Kidney (tissue), 22 donors: ENCODE measurements at places on chromosomes 6 and 20. TPM values are rescaled to one million over a fixed set of nuclear protein-coding genes. Genes with fewer than 3 reads are reported as not detected.
A peak's percentile ranks its signal among the peaks of the same experiment; 100 is the strongest.

DNA sequence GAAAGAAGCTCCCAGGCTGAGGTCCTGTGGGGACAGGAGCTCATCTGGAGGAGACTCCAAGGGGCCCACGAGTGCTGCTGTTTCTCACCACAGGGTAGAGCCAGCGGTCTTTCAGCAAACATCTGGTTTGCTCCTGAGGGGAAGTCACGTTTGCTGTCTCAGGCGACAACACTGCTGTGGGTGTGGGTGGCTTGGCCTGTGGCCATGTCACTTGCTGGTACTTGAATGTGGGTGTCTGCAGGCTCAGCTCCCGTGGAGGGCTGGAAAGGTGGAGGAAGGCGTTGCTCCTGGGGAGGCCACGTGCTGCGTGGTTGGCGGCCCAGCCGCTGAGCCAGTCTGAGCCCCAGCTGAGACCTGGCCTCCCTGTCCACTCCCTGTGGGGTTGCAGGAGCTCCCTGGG, 52.8 kb upstream of the MPC1 start:
- no peaks in the 10 kb centered on the region for H3K27me3 ChIP-seq
- no peak overlapping the region for H3K27ac ChIP-seq
- no peak overlapping the region for H3K4me3 ChIP-seq
- H3K36me3 ChIP-seq, result no peaks in the 10 kb centered on the region

GRCh38 chr6:122124908-122125307, 274.5 kb upstream of the HSF2 start:
- H3K4me1 ChIP-seq, result no peaks in the 10 kb centered on the region
- no peaks in the 10 kb centered on the region for H3K36me3 ChIP-seq
- no peaks in the 10 kb centered on the region for H3K27me3 ChIP-seq
- no peak overlapping the region for H3K4me3 ChIP-seq
- no peak overlapping the region for H3K27ac ChIP-seq
- no peak for DNase-seq

- no peaks in the 10 kb centered on the region for H3K36me3 ChIP-seq
- DNase-seq, result no peak
- no peaks in the 10 kb centered on the region for H3K27me3 ChIP-seq
- no peak overlapping the region for H3K4me3 ChIP-seq
- H3K27ac ChIP-seq, result no peak overlapping the region
- H3K4me1 ChIP-seq, result no peaks in the 10 kb centered on the region
Observed at GRCh38 chr6:52972989-52973388, 22.1 kb downstream of the GSTA4 start.

DNA sequence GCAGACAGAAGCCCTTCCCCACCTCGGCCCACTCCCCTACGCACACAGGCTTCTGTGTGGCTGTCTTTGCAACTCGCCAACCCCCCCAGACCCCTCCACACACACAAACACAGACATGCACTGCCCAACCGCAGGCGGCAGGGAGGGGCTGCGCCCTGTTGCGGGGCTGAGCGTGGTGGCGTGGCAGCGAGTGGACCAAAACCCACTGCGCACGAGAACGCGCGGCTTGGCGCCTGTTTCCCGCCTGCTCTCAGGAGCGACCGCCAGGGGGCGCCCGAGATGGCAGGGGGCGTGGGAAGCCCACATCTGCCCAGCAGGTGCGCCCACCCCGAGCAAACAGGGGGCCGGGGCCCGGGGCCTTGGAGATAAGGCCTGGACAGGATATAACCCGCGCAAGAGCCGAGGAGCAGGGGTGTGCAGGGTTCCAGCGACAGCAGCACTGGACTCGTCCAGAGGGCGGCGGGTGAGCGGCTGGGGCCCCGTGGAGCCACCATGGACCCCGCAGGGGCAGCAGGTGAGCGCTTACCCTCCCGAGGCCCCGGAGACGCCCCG, at the start of gene RBPJL:
Gene RBPJL (plus strand): TSS at position 410 of the 552 bp plus-strand sequence. CDS start 83 bp downstream, at position 493.
- H3K27ac ChIP-seq, result no peak within 1 kb of the TSS
- no peak within 1 kb of the TSS for H3K4me3 ChIP-seq
- H3K27me3 ChIP-seq, result peaks cover 4% of the 10 kb centered on the region

GRCh38 chr6:169722362-169723199, 1.7 kb downstream of the PHF10 start:
- no peaks in the 10 kb centered on the region for H3K27me3 ChIP-seq
- H3K36me3 ChIP-seq, result no peaks in the 10 kb centered on the region
- H3K4me3 ChIP-seq, result peak overlapping the region; percentile 84
- DNase-seq, result peak; percentile 52
- H3K27ac ChIP-seq, result peak overlapping the region; percentile 84

DNA sequence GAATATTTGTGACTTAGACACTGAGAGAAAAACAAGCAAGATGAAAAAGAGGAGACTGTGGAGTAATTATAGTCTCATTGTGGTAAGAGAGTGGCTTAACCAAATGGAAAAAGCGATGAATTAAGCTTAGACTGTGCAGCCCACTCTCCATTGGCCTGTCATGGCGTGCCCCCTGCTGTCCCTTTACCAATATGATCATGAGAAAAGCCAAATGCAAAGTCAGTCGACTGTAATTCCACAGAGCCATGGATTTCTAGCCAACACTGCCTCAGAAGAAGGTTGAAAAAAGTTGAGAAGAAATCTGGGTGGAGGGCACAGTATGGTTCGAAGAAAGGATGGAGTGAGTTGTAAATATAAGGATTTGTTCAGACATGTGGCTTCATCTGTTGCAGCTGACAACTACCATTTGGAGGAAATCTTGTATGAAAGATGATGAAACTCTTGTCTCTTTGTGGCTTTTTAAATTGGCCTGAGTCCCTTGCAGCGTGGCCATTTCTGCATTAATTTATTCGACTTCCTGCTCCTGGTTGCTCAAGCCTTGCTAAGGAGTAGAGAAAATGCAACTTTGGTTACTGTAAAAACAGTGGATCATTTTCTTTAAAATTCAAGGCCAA, 251.4 kb downstream of the DOK5 start:
- no peak for DNase-seq
- no peak overlapping the region for H3K27ac ChIP-seq
- no peaks in the 10 kb centered on the region for H3K36me3 ChIP-seq

- H3K27me3 ChIP-seq, result no peaks in the 10 kb centered on the region
- H3K27ac ChIP-seq, result no peak overlapping the region
- H3K4me1 ChIP-seq, result no peaks in the 10 kb centered on the region
- DNase-seq, result no peak
- no peaks in the 10 kb centered on the region for H3K36me3 ChIP-seq
- no peak overlapping the region for H3K4me3 ChIP-seq
Observed at GRCh38 chr20:51510169-51510568, 32.4 kb downstream of the NFATC2 start.

DNA sequence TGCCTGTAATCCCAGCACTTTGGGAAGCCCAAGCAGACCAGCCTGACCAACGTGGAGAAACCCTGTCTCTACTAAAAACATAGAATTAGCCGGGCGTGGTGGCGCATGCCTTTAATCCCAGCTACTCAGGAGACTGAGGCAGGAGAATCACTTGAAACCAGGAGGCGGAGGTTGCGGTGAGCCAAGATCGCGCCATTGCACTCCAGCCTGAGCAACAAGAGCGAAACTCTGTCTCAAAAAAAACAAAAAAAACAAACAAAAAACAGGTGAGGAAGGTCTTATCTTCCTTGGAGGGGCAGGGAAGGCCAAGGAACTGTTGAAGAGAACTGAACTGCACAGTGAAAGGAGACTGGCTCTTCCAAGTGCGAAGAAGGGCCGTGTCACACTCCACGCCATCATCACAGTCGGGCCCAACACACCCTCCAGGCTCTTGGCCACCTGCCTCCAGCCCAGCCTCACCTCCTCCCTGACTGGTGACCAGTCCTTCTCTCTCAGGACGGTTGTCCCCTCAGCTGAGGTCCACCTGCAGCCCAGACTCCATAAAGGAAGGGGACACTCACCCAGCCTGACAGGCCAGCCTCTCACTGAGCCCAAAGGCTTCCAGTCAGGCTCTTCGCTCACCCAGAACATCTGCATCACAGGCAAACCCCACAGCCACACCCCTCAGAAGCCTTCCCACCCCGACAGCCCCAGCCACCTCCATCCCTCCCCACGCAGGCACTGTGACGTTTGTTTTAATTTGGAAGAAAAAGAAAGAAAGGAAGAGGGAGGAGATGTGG, 4.1 kb downstream of the ZC3H12D start:
- H3K36me3 ChIP-seq, result no peaks in the 10 kb centered on the region
- no peaks in the 10 kb centered on the region for H3K4me1 ChIP-seq
- no peak overlapping the region for H3K4me3 ChIP-seq
- H3K27ac ChIP-seq, result no peak overlapping the region

GRCh38 chr6:22892452-22892851, 323.1 kb downstream of the HDGFL1 start:
- no peak overlapping the region for H3K27ac ChIP-seq
- H3K36me3 ChIP-seq, result no peaks in the 10 kb centered on the region
- H3K27me3 ChIP-seq, result no peaks in the 10 kb centered on the region
- H3K4me1 ChIP-seq, result no peaks in the 10 kb centered on the region
- H3K4me3 ChIP-seq, result no peak overlapping the region

- H3K27me3 ChIP-seq, result no peaks in the 10 kb centered on the region
- no peak overlapping the region for H3K27ac ChIP-seq
- H3K36me3 ChIP-seq, result no peaks in the 10 kb centered on the region
- DNase-seq, result no peak
- H3K4me1 ChIP-seq, result no peaks in the 10 kb centered on the region
- no peak overlapping the region for H3K4me3 ChIP-seq
Observed at GRCh38 chr6:135306740-135307420, 125.8 kb downstream of the MYB start.

DNA sequence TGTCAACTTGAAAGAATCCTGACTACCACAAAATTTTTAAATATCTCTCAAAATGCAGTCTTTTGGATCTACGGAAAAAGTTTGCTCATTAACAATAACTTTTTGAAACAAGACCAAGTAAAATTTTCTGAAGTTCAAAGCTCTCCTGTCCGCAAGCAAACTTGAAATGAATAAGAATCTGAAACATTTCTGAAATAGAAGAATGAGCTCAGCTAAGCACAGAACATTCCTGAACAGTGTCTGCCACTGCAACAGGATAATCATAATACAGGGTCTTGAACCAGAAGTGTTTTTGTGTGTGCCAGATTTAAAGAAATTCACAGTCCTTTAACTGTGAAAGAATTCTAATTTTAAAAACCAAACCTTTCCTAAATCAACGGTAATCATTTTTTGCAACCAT, 49.1 kb upstream of the TASP1 start:
- no peaks in the 10 kb centered on the region for H3K36me3 ChIP-seq
- DNase-seq, result no peak
- no peaks in the 10 kb centered on the region for H3K4me1 ChIP-seq
- no peak overlapping the region for H3K27ac ChIP-seq
- H3K27me3 ChIP-seq, result no peaks in the 10 kb centered on the region

- H3K27me3 ChIP-seq, result no peaks in the 10 kb centered on the region
- no peaks in the 10 kb centered on the region for H3K4me1 ChIP-seq
- peak overlapping the region; percentile 74 for H3K4me3 ChIP-seq
- no peak for DNase-seq
- no peaks in the 10 kb centered on the region for H3K36me3 ChIP-seq
Observed at GRCh38 chr6:17601386-17601703, 1.2 kb downstream of the FAM8A1 start.

- no peak overlapping the region for H3K27ac ChIP-seq
- DNase-seq, result no peak
- no peak overlapping the region for H3K4me3 ChIP-seq
- no peaks in the 10 kb centered on the region for H3K27me3 ChIP-seq
- H3K4me1 ChIP-seq, result no peaks in the 10 kb centered on the region
Observed at GRCh38 chr6:47379328-47379727, 69.6 kb upstream of the TNFRSF21 start.

- no peaks in the 10 kb centered on the region for H3K27me3 ChIP-seq
- H3K27ac ChIP-seq, result no peak overlapping the region
- H3K4me3 ChIP-seq, result no peak overlapping the region
- no peaks in the 10 kb centered on the region for H3K36me3 ChIP-seq
- no peak for DNase-seq
Observed at GRCh38 chr20:30485331-30486102, 771.9 kb upstream of the DEFB115 start.

GRCh38 chr20:10590950-10591671, 82.7 kb downstream of the JAG1 start:
- no peak overlapping the region for H3K4me3 ChIP-seq
- DNase-seq, result no peak
- H3K27ac ChIP-seq, result peak overlapping the region; percentile 2
- H3K27me3 ChIP-seq, result no peaks in the 10 kb centered on the region
- H3K4me1 ChIP-seq, result no peaks in the 10 kb centered on the region

GRCh38 chr6:117188627-117189201, 76.6 kb upstream of the VGLL2 start:
- no peaks in the 10 kb centered on the region for H3K27me3 ChIP-seq
- no peak for DNase-seq
- H3K4me3 ChIP-seq, result no peak overlapping the region
- H3K36me3 ChIP-seq, result no peaks in the 10 kb centered on the region
- H3K27ac ChIP-seq, result no peak overlapping the region

DNA sequence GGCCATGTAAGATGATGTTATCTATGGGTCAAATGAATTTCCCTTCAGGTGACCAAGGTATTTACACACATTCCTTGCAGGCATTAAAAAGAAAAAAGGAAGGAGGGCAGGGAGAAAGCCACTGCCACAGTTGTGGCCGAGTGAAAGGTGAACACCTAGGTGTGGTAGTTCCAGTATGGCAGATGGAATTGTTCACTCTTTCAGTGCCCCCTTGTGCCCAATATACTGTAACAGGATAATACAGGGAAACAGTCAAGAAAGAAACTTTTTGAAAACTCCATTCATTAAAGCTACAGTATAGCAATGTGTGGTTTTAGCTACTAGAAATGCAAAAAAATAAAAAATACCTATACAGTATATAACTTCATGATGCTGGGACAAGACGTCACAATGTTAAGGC, 52.1 kb downstream of the BMP2 start:
- H3K4me3 ChIP-seq, result no peak overlapping the region
- H3K27ac ChIP-seq, result no peak overlapping the region
- H3K36me3 ChIP-seq, result no peaks in the 10 kb centered on the region
- no peaks in the 10 kb centered on the region for H3K27me3 ChIP-seq

GRCh38 chr20:59664421-59664941, 60.1 kb downstream of the PHACTR3 start:
- H3K36me3 ChIP-seq, result no peaks in the 10 kb centered on the region
- DNase-seq, result no peak
- H3K27me3 ChIP-seq, result no peaks in the 10 kb centered on the region
- H3K27ac ChIP-seq, result no peak overlapping the region
- H3K4me3 ChIP-seq, result no peak overlapping the region

GRCh38 chr20:57124366-57124765, 142.1 kb downstream of the BMP7 start:
- no peak overlapping the region for H3K27ac ChIP-seq
- H3K4me3 ChIP-seq, result no peak overlapping the region
- no peaks in the 10 kb centered on the region for H3K27me3 ChIP-seq

Gene OXT
- not detected for total RNA-seq

Gene TRIM15
- 2.2 TPM for total RNA-seq

Gene CHRNA4
- total RNA-seq, result 0.44 TPM

Gene GPR6
- not detected for total RNA-seq

Gene PARD6B
- total RNA-seq, result 72.0 TPM

Gene SMLR1
- 0.16 TPM for total RNA-seq

Gene CSNK2B
- total RNA-seq, result 130 TPM

Gene SYNDIG1
- 5.4 TPM for total RNA-seq

Gene MRAP2
- total RNA-seq, result 5.0 TPM

Gene WFDC10B
- total RNA-seq, result 0.60 TPM

Gene MARCKS
- 61.9 TPM for total RNA-seq

Gene SAMD3
- total RNA-seq, result 3.5 TPM

Gene C20orf202
- 0.16 TPM for total RNA-seq
